ENCODE measurements at places on chromosomes 4 and X.

- DNase-seq: no peak
Observed at GRCh38 chrX:111348429-111348828, 63.6 kb downstream of the DCX start.

DNA sequence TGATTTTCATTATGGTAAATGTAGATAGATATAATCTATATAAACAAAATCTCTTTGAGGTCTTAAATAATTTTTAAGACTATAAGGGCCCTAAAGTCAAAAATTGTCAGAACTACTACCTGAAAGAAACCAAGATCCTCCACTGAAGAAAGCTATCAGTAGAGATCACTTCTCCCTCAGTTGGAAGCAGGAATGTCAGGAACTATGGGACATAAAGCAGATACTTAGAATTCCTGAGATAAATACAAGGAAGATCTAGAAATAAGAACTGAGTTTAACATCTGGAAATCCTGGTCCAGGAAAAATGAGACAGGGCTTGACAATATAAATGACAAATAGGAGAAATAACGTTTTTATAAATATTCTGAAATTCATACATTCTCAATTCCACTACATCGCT, 97.2 kb downstream of the ADAMTS3 start:
- DNase-seq: no peak

DNA sequence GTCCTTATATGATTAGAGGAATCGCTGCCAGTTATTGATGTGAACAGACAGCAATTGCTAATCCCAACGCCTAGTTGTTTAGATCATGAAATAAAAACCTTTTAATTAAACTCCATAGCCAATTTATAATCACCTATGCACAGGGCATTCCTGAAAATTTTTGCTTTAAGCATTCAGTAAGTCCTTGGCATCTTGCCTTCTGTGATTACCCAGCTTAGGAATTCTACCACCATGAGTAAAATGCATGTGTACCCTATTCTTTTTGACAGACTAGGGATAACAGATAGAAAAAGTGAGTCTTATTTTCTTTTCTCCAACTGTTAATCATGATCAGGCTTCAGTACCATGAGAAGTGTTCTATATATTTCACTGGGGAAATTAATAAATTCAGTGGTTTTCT, 995.3 kb upstream of the GRIA3 start:
- DNase-seq: no peak

DNA sequence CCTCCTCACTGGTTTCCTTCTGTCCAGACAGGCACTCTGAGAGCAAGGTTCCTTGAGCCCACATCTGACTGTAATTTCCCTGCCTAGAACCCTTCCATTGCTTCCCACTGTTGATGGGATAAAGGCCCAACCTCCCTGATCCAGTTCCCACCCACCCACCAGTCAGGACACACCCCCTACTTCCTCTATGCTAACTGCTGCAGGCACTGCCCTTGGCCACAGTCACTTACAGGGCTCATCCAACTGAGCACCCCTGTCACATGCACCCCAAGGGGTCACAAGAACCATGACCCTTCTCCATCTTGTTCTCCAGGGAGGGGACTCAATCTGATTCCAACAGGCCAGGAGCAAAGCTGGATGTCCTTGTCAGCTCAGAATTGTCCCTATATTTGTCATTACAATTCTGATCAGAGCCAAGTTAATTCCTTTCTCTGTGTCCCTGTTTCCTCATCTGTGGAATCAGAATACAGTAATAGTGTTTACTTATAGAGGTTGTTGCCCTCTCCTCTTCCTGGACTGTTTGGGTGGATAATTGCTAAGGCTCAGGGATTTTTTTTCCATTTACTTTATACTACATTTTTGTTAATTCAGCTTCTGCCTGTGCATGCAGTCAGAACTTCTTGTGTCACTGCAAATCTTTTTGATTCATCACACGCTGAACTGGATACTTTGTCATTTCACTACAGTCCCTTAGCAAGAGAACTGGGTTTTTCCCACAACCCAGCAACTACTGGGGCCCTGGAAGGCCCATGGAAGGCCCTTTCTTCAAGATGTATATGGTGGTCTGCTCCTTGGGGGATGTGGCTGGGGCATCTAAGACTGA, 105.6 kb upstream of the MAMLD1 start:
- DNase-seq: no peak

DNA sequence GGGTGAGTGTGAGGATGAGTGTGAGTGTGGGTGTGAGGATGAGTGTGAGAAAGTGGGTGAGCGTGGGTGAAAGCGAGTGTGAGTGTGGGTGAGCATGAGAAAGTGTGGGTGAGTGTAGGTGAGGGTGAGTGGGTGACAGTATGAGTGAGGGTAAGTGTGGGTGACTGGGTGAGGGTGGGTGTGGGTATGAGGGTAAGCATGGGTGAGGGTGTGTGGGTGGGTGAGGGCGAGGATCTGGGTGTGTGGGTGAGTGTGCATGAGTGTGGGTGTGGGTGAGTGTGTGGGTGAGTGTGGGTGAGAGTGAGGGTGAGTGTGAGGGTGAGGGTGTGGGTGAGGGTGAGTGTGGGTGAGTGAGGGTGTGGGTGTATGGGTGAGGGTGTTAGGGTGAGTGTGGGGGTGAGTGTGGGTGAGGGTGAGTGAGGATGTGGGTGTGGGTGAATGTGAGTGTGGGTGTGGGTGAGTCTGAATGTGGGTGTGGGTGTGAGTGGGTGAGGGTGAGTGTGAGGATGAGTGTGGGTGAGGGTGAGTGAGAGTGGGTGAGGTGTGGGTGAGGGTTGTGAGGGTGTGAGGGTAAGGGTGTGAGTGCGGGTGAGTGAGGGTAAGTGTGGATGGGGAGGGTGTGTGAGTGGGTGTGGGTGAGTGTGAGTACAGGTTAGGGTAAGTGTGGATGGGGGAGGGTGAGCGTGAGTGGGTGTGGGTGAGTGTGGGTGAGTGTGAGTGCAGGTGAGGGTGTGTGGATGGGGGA, 48.9 kb downstream of the ING2 start:
- no peak for DNase-seq

DNA sequence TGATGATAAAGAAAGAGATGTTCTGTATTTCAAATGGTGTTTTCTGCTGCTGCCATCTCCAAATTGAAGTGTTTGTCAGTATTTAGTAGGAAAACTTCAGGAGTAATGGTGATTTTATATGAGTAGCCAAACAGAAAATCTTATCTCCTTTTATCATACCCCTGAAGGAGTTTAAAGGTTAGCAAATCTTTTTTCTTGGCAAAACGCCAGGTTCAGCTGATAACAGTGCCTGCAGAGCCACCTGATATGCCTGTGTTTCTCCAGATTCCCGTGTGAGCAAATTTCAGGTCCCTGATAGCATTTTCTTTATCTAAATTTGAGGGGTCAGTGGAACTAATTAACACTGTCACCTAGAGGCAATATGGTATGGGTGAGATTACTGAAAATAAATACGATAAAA, 65.8 kb upstream of the ETNPPL start:
- no peak for DNase-seq

- DNase-seq: no peak
Observed at GRCh38 chr4:122346503-122346902, 32.3 kb upstream of the ADAD1 start.

Measured in stimulated activated CD8-positive, alpha-beta memory T cell treated with anti-CD3 and anti-CD28 coated beads, Interleukin-4, amount 100 ng/mL, for 48 hours (primary cell).